ENCODE measurements at places on chromosomes 12 and 14.

- DNase-seq = no peak
These were observed 444.9 kb downstream of the TRHDE start for GRCh38 chr12:72717036-72717435.

DNA sequence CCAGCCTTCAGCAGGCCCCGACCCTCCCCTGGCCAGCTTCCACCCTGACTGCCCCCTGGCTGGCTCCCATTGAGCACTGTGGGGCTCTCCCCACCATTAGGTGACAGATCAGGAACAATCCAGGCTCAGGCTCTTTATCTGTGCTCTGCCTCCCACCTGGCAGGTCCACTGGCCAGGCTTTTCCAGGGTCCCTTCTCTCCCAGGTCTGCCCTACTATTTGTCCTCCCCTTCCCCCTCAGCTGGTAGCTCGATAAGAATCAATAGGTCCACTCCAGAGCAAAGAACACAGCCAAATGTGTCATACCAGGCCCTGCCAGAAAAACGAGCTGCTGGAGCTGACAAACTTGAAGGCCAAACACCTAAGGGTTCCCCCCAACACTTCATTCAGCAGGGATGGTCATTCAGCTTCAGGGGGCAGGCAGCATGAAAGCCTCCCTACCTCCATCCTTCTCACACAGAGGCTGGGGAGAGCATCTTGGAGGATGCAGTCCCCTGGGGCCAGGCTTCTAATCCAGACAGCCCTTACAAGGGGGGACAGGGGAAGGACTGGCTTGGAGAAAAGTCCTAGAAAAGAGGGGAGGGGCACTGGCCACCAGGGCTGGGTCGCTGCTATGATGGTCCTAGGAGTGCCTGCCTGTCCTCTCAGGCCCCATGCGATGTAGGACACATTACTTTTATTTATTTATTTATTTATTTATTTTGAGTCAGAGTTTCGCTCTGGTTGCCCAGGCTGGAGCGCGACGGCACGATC, 1.9 kb upstream of the KRT18 start:
- no peak for DNase-seq

GRCh38 chr14:98503086-98503815, 768.7 kb downstream of the BCL11B start:
- DNase-seq = no peak

DNA sequence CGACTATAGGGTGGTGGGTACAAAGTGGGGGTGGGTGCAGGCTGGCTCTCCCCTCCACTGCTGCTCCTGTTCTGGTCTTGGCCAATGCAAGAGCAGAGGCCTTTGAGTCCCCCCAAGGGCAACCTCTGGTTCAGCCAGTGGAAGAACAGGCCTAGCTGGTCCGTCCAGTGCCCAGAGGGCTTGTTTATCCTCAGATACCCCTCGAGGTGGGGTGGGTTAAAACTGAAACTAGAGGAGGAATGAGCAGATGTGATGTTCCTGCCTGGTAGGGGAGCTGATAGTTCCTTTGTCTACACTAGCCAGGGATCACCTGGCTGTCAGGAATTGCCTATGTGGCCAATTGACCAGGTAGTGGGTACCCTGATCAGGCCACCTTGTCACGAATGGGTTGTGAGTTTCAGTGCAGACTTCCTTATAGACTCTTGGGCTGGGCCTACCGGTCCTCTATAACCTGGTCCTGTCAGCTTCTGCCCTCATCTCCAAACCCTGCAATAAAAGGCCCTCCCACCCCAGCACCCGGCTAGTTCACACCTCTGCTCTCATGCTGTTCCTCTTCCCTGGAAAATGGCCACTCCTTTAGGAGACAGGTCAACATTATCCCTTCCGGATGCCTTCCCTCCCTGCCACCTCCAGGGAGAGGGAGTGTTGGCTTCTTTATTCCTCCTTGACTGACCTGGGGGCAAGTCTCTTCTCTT, 10.7 kb upstream of the HSP90AA1 start:
- DNase-seq = no peak

- DNase-seq = no peak
These were observed 63.7 kb downstream of the SLC24A4 start for GRCh38 chr14:92386637-92387036.

DNA sequence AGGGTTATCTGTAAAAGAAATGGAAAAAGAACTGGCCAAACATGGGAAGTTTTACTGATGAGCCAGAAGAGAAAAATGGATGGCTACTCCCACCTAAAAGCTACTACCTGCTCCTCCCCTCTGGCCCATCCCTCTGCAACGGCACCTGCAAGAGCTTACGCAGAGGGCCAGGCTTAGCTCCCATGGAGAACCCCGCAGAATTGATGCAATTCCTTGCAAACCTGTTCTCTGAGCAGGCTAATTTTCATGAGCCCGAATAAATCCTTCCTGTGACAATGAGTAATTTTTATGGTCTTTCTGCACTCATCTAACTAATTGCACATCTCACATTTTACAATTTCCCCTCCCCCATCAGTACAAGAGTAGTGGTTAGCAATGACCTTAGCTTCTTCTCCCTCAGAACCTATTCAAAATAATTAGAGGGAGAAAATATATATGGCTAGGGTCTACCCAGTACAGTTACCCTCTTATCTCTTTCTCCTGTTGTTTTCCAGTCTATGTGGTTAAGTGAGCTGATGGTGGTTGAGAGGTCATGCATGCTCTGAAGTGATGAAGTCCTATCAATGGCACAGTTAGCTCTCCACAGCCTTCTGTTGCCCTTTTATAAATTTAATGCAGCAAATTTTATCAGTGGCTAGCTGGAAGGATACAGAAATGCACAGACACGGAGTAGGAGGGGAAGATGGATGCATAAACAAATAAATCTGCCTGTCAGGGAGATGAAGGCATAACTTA, 67.7 kb upstream of the NTF3 start:
- no peak for DNase-seq

DNA sequence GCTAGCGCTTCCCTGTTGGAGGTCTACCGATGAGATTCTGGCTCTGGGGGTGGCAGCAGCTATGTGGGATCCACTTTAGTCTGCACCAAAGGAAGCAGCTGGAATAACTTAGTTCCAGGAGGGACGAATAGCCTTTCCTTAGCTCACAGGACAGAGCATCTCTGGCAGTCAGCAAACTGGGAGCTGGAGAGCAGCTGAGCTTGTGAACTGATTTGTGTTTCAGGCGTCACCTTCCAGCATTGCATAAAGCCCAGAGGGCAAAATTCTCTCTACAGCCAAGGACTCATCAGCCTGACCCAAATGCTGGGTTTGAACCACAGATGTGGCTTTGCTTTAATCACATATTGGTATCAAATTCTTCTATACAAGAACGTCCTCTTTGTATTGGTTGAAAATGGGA, 81.9 kb upstream of the PELI2 start:
- DNase-seq = no peak

GRCh38 chr14:89826596-89826995, 127.9 kb downstream of the EFCAB11 start:
- DNase-seq = no peak

GRCh38 chr12:119202544-119202943, 23.8 kb downstream of the HSPB8 start:
- no peak for DNase-seq

GRCh38 chr12:3236345-3237187, 159.4 kb downstream of the TSPAN9 start:
- no peak for DNase-seq
